ENCODE measurements at places on chromosomes 5 and 9.

DNA sequence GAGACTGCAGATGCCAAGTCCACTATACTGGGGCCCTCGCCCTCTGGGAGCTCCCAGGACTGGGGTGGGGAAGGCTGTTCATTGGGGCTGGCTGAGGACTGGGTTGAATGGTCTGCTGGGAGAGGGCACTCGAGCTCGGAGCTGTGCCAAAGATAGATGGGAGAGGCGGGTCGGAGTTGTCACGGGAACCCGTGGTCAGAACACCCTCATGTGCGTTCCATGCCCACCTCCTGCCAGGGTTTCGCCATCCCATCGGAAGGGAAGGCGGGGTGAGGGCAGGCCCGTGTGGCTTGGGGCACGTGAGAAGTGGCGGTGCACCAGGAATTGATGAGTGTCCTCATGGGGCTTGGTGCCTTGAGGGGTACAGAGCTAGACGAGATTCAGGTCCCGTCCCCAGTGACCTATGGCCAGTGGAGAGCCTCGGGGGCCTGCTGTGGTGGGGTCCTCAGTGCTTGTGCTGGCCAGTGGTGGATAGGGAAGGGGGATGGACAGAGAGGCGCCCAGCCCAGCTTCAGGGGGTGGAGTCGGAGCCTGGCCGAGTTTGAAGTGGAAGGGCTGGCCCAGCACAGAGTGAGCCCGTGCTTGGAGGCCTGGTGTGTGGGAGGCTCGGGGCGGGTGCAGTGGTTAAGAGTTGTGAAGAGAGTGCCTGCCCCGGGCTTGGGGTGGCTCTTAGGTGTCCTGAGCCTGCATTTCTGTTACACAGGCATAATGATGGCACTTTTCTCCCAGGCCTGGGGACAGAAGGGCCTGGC, 4.3 kb downstream of the CACFD1 start:
- no peak for DNase-seq

DNA sequence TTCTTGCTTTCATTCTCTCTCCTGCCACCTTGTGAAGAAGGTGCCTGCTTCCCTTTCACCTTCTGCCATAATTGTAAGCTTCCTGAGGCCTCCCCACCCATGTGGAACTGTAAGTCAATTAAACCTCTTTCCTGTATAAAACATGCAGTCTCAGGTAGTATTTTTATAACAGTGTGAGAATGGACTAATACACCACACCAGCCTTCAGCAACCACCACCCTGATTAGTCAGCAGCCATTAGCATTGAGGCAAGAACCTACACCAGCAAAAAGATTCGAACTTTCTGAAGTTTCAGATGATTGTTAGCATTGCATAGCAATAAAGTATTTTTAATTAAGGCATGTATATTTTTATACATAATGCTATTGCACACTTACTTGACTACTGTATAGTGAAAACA, 980.2 kb downstream of the EFNA5 start:
- DNase-seq = no peak

- DNase-seq = no peak
Measured at GRCh38 chr5:147754372-147755122, 28.0 kb downstream of the JAKMIP2 start.

DNA sequence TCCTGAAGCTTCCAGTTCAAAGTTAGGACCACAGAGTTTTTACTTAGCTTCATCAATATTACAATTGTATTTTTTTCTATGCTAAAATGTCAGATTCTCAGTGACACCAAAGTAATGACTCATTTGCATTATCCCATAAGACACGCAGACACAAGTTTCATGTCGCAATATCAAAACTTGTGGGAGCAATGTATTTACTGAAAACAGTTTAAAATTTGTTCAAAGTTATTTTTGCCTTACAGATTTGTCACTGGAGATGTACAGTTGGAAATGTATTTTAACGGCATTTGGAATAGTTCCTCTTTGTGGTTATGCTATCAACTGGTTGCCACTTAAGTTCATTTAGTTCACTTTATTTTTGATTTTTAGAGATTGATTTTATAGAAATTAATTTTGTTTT, 36.2 kb upstream of the DAP start:
- no peak for DNase-seq

DNA sequence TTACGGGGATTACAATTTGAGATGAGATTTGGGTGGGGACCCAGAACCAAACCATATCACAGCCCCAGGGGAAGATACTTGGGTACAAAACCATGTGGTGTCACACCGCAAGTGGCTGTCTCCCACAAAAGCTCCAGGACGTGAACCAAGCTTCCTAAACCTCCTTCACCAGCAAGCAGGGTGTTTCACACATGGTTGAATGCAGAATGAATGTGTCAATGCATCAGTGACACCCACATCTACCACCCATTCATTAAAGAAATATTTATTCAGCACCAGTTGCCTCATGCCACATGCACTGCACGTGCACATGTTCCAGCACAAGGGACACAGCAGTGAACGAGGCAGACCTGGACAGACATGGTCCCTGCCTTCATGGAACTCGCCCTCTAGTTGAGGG, 70.9 kb upstream of the SPOCK1 start:
- DNase-seq = no peak

DNA sequence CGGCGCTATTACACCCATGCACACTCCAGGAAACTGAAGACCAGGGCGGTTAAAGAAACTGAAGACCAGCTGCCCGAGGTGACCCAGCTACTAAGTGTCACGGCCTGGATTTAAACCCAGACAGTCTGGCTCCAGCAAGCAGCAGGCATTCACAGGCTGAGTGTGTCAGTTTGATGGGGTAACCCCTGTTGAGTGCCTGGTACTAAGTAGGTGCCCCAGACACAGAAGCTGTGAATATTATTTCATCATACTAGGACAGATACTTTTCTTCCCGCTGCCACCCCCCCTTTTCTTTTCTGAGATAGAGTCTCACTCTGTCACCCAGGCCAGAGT, 7.3 kb downstream of the ENG start:
- DNase-seq = no peak

DNA sequence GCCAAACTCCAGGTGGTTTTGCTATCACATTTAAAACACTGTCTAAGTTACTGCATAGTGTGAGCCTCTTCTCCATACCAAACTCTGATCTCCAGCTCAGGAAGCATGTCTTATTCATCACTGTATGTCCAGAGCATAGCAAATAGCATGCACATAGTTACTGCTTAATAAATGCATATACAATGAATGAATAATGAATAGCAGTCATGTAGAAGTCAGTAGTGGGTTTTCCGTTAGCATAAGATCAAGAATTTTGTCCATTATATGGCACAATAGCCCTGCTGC, 329.4 kb downstream of the ARRDC3 start:
- no peak for DNase-seq

DNA sequence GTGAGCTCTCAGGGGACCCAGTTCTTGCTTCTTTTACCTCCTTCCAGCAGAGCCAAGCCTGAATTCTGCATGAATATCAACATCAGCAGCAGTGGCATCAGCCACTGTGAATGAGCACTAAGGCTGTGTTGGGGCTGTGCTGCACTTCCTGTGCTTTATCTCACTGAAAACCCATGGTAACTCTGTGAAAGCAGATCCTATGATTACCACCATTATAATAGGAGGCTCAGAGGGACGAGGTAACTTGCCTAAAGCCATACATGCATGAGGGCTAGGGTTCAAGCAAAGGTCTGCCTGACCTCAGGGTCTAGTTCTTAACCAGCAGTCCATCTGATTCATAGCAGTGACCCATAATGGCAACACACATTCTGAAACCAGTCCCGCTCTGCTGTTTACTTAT, 60.5 kb upstream of the RAPGEF1 start:
- DNase-seq = no peak

GRCh38 chr9:93960221-93960970, 5.2 kb upstream of the BARX1 start:
- no peak for DNase-seq

GRCh38 chr9:13026956-13027355, 252.1 kb downstream of the LURAP1L start:
- no peak for DNase-seq

DNA sequence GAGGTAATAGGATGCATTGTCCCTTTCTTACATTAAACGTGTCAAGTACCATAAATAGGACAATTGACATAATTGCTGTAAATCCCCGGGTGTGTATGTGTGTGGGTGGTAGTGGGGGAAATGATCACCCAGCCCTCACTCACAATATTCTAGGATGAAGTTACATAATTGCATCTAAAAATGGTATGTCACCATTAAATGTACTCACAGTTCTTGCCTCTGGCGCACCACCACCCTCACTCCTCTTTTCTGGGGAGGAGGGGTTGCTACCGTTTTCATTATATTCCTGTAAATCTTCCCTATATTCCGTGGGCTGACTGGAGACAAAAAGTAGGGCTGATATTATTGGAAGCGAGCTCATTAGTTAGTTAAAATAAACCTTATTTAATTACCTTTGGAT, 563.8 kb downstream of the TLR4 start:
- DNase-seq = no peak

DNA sequence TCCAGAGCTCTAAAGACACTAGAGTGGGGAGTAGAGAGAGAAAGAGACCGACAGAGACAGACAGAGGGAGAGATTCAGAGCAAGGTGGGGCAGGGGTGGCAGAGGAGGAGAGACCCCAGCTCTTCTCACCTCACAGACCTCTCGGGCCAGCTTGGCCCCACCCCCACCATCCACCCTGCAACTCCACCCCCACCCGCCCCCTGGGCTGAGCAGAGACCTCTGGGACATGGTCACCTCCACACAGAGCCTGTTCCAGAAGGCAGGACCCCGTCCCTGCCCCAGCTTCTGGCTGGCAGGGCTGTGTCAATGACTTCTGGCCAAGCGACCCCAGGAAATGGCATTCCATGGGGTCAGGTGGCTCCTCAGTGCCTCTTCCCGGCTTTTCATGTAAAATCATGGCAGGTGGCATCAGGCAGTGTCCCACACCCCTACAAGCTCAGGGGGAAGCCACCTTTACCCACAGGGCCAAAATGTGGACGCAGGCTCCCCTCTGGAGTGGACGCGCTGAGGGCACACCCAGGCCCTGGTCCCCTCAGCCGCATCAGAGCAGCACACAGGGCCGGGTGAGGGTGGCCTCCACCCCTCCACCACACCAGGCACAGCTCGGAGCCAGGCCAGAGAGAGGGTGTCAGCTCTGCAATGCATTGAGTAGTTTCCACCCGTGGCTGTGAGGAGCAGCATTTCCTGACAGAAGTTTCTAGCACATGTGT, 131.2 kb upstream of the LPCAT1 start:
- DNase-seq = no peak

- no peak for DNase-seq
Measured at GRCh38 chr5:178282391-178282790, 49.8 kb upstream of the PHYKPL start.

DNA sequence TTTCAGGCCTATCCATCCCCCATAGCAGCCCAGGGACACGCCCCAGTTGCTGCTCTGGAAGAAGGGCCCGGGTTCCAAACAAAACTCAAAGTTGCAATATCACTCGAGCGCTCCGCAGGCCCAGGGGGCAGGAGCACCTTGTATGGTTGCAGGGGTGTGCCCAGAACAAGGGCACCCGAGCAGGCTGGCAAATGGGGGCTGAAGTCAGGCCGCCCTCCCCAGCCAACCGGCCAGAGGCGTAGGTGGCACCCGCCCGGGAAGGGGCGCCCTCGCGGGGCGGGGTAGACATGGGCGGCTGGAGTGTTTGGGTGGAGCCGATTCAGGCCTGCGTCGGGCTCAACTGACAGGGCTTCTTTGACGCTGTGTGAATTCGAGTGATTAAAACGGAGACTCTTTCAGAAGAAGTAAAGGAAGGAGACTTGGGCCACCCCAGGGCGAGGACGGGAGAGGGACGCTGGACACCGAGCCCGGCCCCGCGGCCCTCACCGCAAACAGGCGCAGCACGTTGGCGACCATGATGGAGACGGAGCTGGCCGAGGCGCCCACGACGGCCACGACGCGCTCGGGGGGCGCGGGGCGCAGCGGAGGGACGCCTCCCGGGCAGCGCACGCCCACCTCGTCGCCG, 1.1 kb downstream of the GRM6 start:
- no peak for DNase-seq

DNA sequence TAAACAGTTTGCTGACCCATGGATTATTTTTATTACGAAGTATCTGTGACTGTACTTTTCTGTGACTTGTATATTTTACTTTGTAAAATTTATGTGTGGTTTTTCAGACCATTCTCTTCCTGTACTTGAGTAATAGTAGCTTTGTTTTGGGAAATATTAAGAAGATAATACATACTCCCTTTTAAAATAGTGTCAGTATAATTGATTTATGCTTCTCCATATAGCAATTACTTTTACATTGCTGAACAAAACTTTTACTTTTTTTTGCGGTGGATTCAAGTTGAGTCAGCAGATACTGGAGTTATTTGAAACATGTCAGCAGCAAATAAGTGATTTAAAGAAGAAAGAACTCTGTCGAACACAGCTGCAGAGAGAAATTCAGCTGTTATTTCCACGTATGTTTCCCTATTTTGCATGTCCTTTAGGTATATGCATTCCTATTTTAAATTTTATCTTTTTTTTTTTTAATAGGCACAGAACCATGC, 28.4 kb downstream of the TENT2 start:
- DNase-seq = no peak

DNA sequence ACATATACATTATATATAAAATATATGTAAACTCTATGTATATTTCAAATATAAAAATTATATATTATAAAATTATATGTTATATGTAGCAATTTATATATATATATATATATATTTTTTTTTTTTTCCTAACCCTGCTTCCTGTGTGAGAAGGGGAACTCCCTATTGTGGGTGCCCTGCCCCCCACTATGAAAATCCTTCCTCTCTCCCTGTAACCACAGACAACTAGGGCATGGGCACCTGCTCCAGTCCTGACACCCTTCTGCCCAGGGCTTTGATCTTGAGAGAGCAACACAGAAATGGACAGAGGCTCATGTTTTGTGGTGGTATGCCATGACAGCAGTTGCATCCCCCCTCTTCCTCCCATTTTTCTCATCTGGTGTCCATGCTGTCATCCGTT, 148.7 kb upstream of the IL12B start:
- no peak for DNase-seq

DNA sequence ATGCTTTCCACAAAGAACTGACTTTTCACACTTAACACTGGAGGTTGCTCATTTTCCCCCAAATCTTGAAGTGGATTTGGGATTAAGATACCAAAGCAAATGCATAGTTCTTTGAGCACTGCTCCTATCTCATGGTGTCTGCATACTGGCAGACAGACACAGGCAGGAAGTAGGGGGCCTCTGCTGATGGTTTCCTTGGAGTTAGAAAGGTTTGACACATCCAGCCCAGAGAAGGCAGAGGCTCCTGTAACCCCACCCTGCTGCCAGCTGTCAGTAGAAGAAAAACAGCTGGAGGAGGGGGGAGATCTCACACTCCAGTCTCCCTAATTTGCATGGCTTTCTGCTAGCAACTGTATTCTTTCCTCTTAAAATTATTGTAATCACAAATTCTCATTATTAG, 44.1 kb downstream of the APTX start:
- DNase-seq = no peak

DNA sequence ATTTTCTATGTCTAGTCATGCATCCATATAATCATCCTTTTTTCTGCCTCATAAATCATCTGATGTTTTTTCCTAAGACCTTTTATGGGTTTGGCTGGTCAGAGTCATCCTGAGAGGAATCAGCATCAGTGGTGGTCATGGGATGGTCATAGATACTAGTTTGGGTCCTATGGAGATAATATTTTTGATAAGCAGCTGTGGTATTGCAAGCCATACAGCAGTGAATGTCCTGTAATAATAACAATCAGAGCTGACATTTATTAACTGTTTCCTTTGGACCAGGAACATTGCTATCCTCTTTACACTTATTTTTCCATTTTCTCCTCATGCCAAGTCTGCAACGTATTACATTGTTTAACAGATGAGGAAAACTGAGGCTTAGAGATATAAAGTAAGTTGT, 83.1 kb downstream of the TEX10 start:
- no peak for DNase-seq

- DNase-seq = no peak
Measured at GRCh38 chr5:1759378-1759970, 40.2 kb downstream of the MRPL36 start.

- no peak for DNase-seq
Measured at GRCh38 chr5:40560474-40561110, 119.1 kb upstream of the PTGER4 start.

All from T follicular helper cell (primary cell).